ENCODE measurements at places on chromosomes 16 and 17.
A peak's percentile ranks its signal among the peaks of the same experiment; 100 is the strongest.

GRCh38 chr16:24838554-24839266 is 7.1 kb upstream of the SLC5A11 start:
- no peak for DNase-seq

- DNase-seq = no peak
Measured at GRCh38 chr16:64540434-64540833, 581.4 kb downstream of the CDH11 start.

DNA sequence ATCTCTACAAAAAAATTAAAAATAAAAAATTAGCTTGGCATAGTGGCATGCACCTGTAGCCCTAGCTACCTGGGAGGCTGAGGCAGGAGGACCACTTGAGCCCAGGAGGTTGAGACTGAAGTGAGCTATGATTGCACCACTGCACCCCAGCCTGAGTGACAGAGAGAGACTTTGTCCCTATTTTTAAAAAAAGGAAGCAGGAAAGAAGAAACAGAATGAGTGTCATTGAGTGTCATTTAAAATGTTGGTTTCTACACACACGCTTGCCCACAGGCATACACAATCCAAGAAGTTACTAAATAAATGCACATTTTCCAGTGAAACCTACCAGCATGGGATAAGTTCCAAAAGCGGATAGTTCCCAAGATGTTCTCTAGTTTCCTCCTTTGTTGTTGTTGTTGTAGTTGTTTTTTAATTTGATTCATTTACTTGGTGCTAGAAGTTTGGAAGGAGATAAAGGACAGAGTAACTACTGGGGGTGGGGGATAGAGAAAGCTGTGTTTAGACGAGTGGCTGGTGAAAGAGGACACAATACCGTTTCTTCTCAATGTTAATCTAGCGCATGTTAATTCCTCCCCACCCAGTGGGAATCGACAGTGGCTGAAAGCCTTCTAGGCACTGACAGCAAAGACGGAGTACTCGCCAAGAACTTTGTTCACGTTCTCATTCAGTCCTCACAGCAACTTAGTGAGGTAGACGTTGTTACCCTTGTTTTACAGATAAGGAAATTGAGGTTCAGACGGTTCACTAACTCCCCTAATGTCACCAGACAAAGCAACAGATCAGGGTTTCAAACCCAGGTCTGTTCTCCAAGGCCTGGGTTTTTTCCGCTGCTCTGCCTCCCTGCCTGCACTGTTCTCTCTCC is 17.3 kb downstream of the MRPS23 start:
- no peak for DNase-seq

GRCh38 chr17:82816358-82816757 is 23.5 kb downstream of the ZNF750 start:
- DNase-seq = no peak

- DNase-seq = no peak
Measured at GRCh38 chr16:78562650-78563049, 463.2 kb downstream of the WWOX start.

GRCh38 chr17:76239538-76240274 is 587 bp downstream of the RNF157 start:
- DNase-seq = peak; percentile 53

GRCh38 chr17:40019140-40019991 is 4.1 kb downstream of the CSF3 start:
- DNase-seq = peak; percentile 77

DNA sequence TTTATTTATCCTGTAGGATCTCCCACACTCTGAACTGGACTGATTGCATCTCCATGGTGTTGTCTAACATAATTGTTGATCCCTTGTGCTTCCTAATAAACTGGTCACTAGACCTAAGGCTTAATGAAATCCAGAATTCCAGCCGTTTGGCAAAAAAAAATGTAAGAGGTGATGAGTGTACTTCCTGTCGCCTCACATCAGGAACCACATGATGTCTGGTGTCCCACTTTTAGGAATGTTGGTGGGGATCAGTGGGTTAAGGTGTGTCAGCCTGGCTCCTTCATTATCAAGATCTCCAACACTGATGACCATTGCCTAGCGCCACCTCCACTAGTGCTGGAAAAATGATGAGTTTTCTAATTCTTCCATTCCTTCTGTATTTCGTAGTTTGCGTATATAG is 18.6 kb upstream of the LONP2 start:
- DNase-seq = no peak

DNA sequence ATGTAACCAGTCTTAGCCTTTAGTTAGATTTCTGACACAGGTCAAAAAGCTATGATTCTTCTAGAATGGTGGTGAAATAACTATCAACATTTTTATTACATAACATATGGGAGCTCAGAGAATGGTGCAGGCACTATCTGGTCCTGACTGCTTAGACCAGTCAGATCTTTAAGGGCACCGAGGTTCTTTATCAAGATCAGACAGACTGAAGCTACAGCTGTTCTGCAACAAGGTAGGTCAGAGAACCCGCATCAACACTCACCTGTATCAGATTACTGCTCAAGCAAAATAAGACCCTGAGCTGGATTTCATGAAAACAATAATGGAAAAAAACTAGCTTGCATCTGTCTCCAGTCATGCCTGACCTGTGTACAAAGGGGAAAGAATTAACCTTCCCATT is 160.4 kb downstream of the KCNJ2 start:
- no peak for DNase-seq
